Inflammatory macrophage treated with lipopolysaccharide for 1 hour (primary cell): ENCODE measurements at places on chromosomes 4 and X.

DNA sequence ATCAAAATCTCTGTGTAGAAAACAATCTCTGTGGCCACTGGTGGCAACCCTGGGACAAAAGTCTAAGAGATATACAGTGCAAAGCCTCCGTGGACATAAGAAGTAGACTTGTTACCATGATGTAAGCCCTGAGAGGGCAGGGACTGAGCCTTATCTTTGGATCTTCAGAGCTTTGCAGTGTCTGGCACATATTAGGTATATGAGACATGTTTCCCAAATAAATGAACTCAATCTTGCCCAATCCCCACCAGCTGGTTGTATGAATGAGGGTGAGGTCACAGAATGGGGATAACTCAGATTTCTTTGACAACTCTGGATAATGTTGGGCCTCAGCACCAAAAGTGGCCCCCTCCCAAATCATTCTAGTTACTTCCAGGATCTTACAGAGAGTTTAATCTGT is 511.4 kb upstream of the DIPK2B start:
- DNase-seq, result no peak

DNA sequence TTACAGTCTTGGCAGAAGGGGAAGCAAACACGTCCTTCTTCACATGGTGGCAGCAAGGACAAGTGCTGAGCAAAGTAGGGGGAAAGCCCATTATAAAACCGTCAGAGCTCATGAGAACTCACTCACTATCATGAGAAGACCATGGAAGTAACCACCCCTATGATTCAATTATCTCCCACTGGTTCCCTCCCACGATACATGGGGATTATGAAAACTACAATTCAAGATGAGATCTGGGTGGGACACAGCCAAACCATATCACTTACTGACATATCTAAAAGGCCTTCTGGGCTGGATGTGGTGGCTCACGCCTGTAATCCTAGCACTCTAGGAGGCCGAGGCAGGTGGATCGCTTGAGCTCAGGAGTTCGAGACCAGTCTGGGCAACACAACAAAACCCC is 117.1 kb upstream of the USP9X start:
- DNase-seq, result no peak

DNA sequence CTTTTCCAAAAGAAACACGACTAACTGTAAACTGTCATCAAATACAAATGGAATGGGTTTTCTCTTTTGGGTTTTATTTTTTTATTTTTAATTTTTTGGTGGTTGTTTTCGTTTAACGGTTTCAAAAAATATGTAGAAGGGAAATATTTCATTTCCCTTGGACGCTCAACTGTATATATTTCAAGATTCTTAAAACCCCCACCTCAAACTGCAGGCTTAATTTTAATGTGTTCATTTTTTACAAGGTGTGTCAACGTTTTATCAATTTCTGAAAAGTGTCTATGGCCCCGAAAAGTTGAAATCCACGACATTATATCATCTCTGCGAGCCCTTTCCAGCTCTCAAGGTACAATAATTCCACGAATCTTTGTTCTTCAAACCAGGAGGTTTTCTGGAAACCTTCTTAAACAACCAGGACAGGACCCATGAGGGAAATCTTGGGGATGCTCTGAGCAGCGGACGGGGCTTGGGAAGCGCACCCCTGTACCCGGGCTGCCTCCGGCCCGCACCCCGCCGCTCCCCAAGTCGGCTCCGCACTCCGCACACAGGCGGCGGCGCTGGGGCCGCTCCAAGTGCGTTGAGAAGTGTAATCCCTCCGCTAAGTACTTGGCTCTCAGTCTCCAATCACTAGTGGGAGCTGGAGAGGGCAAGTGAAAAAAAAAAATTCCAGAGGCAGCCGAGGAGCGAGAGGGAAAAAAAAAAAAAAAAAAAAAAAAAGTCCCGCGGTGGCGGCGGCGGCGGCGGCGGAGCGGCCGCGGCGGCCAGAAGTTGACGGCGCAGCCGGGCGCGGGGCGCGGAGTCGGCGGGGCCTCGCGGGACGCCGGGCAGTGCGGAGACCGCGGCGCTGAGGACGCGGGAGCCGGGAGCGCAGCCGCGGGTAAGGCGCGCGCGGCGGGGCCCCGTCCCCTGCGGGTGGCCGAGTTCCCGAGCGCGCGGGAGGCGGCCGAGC is at the start of gene BMPR1B:
TSS of gene BMPR1B (plus strand) at position 764 of the 949 bp plus-strand sequence. CDS start 346,470 bp downstream, outside the sequence.
- DNase-seq, result no peak

DNA sequence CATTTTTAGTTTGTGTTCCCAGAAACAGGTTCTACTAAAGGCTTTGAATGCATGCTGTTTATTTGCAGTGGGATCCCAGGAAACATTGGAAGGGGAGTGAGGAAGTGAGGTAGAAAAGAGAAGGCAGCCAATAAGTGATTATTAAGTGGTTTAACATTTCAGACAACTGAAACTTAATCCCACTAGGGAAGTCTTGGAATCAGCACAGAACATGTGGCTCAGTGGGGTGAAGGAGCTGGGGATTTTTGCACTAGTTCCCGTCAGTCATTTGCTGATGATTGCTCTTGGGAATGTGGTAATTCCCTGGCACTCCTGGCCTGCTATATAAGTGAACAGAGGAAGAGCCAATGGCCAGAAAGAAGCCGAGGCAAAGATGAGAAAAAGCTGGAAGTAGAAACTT is 1053.0 kb upstream of the IGFBP7 start:
- no peak for DNase-seq

DNA sequence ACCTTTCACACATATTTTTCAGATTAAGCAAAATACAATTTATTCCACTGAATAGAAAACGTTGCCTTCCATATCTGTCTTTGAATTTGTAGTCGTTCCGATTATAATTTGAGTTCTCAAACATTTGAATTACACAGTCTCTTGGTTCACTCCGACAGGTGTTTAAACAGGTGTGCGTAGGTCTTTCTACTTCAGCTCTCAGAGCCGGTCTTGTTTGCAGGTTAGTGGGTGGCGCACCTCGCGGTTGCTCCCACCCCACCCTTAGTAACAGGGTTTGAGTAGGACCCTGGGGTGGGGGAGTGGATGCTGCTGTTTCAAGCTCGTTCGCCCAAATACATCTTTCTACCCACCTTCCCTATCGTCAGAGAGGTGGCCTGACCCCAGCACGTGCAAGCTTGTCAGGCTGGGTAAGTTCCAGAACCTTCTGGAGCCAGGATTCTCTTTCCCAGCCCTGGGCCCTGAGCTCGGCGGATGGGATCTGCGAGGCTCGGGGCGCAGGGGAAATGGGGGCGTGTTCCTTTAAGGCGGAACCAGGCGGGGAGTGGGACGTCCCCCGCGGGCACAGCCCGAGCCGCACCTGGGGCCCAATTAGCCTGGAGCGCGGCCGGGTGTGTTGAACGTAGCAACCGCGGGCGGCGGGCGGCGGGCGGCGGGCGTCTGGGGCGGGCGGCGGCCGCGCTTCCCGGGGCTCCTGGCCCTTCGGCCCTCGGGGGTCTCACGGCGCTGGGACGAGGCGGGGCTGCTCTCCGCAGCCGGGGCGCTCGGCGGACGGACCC is at the start of gene FAM149A:
TSS of gene FAM149A (plus strand) at position 591 of the 776 bp plus-strand sequence.
- DNase-seq, result no peak

DNA sequence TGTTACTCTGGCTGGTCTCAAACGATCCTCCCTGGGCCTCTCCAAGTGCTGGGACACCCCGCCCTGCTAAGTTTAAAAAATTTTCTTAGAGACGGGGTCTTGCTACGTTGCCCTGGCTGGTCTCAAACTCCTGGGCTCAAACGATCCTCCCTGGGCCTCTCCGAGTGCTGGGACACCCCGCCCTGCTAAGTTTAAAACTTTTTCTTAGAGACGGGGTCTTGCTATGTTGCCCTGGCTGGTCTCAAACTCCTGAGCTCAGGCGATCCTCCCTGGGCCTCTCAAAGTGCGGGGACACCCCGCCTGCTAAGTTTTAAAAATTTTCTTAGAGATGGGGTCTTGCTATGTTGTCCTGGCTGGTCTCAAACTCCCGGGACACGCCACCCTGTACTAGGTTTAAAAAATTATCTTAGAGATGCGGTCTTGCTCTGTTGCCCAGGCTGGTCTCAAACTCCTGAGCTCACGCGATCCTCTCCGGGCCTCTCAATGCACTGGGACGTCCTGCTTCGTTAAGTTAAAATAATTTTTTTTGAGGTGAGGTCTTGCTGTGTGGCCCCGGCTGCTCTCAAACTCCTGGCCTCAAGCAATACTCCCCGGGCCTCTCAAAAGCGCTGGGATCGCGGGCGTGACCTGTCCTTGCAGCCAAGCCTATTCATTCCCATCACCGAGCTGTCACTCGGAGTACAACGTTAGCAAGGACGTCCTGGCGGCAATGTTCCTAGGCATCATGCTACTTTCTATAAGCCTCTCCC is 1.1 kb downstream of the SLC25A6 start:
- DNase-seq, result no peak

GRCh38 chrX:39630344-39630743 is 467.4 kb downstream of the BCOR start:
- peak; percentile 50 for DNase-seq

DNA sequence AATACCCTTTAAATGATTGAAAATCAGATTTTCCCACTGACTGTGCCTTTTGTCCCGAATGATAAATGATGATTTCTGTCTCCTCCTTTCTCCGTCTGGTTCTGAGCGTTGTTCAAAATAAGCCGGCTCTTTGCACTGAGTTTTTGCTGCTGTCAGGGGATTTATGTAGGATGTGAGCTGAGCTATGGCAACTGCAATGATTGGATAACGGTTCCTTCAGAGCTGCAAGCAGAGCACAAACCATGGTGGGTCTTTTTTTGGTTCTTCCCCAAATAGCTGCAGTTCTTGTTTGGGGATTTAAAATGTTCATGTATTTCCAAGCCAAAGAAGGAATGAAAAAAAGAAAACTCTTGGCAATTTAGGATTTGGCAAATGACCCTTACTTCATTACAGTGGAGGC is 124.5 kb upstream of the CASK start:
- DNase-seq, result no peak

GRCh38 chr4:90127223-90127705 is at the start of gene CCSER1:
Gene CCSER1, plus strand, starts transcription at chr4:90127394.
- peak; percentile 57 for DNase-seq

DNA sequence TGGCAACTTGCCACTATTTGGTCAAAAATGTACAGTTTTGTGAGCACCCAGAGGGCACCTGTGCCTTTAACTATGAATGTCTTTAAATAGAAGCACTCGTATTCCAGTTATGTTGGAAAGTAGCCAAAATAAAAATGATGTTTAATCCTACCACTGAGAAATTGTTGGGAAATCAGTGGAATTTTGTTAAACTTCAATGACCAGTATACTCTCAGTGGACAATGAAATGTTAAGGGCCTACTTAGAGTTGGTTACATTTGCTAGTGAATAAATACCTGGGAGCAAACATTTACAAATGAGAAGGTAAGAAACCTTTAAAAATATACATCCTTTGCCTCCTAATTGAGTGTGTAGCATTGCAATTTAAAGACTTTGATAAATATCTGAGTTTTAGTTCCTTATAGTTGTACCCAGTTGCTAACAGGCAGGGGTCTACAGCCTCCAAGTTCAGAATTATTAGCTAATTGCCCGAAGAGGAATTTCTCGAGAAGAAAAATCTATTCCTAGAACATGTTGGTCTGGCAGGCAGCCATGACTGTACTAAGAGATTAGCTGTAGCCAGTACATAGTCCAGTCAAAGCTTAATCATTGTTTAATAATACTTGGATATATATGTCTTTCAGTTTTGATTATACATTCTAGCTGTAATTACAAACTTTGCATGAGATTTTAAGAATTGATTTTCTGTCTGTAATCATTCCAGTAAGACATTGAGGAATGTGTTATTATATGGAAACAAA is 93.2 kb downstream of the IL1RAPL2 start:
- DNase-seq, result no peak

- no peak for DNase-seq
These were observed 108.1 kb downstream of the LARP1B start for GRCh38 chr4:128169245-128169644.

DNA sequence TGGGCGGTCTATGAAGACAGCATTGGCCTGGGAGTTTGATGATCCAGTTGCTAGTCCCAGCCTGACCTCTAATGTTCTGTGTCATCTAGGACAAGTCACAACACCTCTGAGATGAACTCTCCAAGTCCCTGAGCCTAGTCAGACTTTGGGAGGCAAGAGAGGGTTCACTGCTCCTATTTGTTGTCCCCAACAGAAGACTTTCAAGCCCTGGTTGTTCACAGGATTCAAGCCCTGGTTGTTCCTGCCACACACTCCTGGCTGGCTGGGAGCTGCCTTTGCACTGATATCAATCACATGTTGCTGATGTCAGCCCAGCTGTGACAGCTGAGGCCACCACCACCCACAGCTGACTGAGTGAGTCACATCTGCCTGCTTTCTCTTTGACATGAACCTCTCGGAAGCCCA is 253.2 kb upstream of the RASGEF1B start:
- peak; percentile 97 for DNase-seq
